ENCODE measurements at places on chromosomes 2 and 18. TPM values are rescaled to one million over a fixed set of nuclear protein-coding genes. Genes with fewer than 3 reads are reported as not detected.

The ADAM23 gene
- 4.5 TPM for total RNA-seq

The GYPC gene
- total RNA-seq = 19.1 TPM

The ZNF804A gene
- 1.5 TPM for total RNA-seq

The POMC gene
- not detected for total RNA-seq

The ACTG2 gene
- 3,499 TPM for total RNA-seq

The NEURL3 gene
- total RNA-seq = 0.32 TPM

The PFN4 gene
- total RNA-seq = 0.80 TPM

The SP9 gene
- not detected for total RNA-seq

The NAT8 gene
- 4.6 TPM for total RNA-seq

The CAPN13 gene
- total RNA-seq = 42.6 TPM

The MSH2 gene
- total RNA-seq = 3.6 TPM

The SP140 gene
- 12.7 TPM for total RNA-seq

All from transverse colon (tissue), 4 donors.